ENCODE measurements at places on chromosomes 2 and 18.

GRCh38 chr2:42008241-42008921 lies 39.4 kb upstream of the PKDCC start:
- no peak for DNase-seq

DNA sequence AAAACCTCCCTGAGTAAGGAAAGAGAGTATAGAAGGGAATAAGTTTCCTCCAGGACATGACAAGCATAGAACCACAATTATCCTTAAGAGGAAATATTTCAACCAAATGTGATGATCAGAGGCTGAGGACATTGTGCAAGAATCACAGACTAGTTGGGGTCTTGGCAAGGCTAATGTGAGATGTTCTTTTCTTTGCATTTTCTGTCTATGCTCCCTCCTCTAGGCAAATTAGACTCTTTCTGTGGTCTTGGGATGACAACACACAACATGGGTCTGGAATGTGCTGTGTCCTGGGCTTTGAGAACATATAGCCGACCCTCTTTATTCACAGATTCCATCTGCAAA lies 32.0 kb upstream of the IL1RL1 start:
- DNase-seq, result no peak

DNA sequence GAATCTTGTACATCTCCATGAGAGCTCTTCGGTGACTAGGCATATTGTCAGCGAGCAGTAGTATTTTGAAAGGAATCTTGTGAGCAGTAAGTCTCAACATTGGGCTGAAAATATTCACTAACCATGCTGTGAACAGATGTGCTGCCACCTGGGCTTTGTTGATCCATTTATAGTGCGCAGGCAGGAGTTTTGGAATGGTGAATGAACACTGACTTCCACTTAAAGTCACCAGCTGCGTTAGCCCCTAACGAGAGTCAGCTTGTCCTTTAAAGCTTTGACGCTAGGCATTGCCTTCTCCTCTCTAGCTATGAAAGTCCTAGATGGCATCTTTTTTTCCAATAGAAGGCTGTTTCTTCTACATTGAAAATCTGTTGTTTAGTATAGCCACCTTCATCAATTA lies 4.1 kb downstream of the ASB1 start:
- no peak for DNase-seq

DNA sequence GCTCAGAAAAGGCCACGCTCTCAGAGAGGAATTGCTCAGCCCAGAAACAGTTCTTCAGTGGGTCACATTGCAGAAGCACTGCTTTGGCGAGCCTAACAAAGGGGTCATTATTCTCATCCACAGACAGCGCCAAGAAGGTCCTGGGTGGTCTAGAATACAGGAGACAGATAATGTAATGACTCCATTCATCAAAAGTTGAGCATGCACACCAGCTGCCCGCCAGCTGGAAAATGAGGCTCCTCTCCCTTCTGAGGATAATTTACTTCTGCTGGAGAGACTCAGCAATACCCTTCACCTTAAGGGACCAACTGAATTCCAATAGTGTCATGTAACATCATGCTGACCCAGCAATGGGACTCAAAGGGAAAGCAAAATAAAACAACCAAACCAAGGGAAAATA lies 79.9 kb downstream of the TRIB2 start:
- no peak for DNase-seq

DNA sequence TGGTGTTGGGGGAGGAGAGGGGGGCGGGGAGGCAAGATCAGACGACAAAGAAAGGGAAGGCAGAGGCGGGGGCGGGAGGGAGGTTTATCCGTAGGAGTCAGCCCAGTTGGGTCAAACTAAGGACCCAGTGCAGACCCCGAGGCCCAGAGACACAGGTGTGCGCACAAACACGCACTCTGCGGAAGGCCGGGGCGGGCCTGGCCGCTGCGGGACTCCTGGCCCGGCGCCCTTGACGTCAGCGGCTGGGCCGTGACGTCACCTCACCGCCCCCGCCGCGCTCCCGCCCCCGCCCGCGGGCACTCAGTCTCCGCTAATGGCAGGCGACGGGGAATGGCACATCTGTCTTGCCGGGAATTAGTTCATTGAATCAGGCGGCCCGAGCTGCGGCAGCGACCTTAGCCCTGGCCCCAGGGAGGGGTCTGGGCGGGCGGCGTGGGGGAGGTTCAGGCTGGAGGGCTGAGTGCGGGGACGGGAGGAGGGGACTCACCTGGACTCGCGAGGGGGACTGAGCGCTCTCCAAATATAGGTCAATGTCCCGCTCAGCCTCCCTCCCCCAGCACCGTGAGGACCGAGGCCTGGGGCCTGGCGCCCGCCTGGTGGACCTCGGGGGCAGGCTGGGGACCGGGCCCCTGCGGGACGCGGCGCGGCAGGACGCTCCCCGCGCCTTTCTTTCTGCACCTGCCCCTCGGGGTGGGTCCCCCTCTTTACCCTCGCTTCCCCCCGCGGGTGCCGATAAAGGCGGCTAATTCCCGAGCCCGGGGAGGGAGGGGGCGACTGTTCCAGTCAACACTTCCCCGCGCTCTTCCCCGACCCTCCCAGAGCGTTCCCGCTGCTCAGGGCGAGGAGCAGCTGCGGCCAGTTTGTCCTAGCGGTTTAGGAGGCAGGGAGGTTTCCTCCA lies 15.5 kb upstream of the ECEL1 start:
- no peak for DNase-seq

- DNase-seq, result peak; percentile 73
These were observed 89.4 kb downstream of the DGKD start for GRCh38 chr2:233443511-233444183.

- no peak for DNase-seq
These were observed 9.5 kb upstream of the RNF103 start for GRCh38 chr2:86633155-86633651.

DNA sequence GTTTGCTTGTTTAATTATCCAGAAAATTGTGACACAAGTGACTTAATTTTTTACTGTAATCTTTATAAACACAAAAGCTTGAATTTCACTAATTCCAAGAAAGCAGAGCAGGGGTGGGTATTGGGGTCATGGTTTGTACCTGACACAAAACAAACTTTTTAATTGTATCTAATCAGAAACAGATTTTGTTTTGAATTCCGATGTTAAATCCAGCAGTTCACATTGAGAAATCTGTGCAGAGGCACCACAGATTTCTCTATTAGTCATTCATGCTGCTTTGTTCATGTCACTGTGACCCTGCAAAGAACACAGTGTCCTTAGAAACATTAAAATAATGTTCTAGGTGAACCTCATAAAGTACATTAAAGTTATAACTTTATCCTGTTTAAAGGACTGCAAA lies 443.4 kb downstream of the NYAP2 start:
- no peak for DNase-seq

GRCh38 chr2:205273148-205273547 lies 409.2 kb upstream of the NRP2 start:
- no peak for DNase-seq

DNA sequence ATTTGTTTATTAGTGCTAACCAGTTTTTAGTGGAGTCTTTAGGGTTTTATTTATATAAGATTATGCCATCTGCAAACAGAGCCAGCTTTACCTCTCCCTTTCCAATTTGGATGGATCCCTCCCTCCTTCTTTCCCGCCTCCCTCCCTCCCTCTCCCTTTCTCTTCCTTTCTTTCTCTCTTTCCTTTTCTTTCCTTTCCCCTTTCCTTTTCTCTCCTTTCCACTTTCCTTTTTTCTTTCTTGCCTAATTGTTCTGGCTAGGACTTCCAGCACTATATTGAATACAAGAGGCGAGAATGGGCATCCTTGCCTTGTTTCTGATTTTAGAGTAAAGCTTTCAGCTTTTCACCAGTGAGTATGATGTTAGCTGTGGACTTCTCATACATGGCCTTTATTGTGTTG lies 24.1 kb downstream of the COLEC11 start:
- no peak for DNase-seq

GRCh38 chr2:17148407-17149145 lies 369.7 kb downstream of the RAD51AP2 start:
- DNase-seq, result no peak

DNA sequence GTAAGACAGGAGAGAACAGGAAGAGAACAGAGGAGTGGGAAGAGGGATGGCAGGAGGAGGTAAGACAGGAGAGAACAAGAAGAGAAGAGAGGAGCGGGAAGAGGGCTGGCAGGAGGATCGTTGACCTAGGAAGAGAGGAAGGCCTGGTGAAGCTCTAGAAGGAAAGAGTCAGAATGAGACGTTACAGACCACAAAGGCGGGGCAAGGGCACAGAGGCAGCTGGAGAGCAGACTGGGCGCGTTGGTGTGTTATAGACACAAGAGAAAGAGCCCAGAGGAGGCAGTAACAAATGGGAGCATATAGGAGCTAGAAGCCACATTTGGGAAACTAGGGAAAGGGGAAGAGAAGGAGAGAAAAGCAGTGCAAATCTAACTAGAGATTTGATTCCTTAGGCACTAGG lies 26.6 kb downstream of the PTRHD1 start:
- no peak for DNase-seq

DNA sequence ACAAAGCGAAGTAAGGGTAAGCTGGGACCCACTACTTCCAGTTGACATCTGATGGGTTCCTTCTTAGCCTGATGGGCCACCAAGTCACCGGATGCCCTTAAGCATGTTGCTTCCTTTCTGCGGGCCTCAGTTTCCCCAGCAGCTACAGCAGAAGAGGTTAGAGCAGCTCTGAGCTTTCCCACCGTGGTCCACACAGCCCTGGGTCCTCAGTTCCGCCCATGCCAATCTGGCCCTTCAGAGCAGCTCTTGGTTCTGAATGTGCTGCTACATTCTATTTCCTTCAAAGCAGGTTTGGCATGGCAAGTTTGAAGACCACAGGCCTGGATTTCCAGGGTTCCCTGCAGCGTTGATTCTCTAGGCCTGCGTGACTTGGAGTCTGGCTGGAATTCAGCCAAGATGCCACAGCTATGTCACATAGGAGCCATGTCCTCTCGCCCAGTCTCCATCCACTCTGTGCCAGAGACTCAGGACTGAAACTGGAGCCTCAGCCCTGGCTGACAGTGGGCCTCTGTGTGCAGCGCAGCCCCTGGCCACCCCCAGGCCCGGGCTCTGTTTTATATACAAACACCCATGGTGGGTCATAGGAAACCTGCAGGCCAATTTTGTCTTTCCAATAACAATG lies 79.6 kb downstream of the TFCP2L1 start:
- DNase-seq, result no peak

DNA sequence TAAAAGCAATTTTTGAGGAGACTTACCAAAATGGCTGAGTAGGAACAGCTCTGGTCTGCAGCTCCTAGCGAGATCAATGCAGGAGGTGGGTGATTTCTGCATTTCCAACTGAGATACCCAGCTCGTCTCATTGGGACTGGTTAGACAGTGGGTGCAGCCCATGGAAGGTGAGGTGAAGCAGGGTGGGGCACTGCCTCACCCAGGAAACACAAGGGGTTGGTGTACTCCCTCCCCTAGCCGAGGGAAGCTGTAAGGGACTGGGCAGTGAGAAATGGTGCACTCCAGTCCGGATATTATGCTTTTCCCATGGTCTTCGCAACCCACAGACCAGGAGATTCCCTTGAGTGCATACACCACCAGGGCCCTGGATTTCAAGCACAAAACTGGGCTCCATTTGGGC lies 419.0 kb downstream of the NUP35 start:
- no peak for DNase-seq

DNA sequence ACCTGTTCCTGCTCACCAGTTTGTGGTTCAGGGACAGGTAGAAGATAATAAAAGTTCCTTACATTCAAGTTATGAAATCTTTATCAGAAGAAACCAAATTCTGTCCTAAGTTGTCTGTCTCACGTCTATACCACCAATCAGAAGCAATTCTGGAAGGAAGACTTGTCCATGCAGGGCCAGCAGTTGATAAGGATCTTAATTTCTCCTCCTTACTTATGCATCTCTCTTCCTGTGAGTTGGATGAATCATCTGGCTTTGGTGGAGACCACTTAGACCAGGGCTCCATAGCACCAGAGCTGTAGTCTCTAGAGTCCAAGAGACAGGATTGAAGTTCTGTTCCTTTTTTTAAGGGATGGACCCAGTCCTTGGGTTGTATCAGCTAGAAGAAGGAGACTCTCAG lies 106.5 kb downstream of the APOB start:
- no peak for DNase-seq

DNA sequence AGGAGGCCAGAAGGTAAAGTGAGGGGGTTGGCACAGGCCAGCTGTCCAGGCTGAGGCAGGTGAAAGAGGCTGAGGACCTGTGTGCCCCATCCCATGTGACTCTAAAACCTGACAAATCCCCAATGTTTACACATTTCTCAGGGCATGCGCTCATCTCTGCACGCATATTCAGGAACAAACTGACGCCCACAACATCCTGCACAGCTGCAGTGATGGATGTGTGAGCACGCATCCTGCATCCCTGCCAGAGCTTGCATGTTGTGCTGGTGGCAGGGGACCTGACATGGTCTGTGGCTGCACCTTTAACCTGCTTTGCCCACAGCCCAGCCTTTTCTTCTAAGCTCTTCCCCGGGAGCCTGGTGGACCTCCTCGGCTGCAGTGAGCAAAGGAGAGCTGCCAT lies 83.1 kb downstream of the FBXO15 start:
- DNase-seq, result no peak

- DNase-seq, result peak; percentile 3
These were observed 562 bp downstream of the TWSG1 start for GRCh38 chr18:9334973-9335696.

DNA sequence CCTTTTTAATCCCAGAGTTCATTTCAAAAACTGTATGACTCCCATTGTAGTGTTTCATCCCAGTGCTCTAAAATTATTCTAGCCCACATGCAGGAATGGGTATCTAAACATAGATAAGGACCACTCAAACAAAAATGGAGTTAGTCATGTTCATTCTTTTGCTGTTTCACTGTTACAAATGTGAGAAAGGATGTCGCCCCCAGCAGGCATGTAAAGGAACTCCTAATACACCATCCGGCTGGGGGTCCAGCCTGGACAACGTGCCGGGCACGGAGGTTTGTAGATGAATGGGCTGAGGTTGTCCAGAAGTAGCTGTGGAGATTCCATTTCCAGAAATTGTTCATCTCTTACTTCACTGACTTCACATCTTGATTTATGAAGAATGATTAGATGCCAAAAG lies 101.9 kb upstream of the RAB12 start:
- DNase-seq, result no peak

DNA sequence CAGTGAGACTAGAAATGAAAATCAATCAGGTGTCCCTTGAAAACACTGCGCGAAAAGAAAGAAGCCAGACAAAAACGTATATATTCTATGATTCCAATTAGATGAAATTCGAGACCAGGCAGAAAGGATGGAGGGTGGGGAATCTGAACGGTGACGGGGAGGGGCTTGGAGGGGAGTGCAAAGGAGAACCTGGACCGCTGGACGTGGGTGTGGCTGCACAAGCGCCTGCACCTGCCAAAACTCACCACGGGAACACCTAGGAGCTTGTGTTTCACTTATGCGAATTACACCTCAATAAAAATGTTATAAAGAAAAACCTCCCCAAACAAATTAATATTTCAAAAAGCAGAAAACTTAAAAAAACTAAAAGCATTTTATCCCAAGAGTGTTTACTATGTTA lies 21.9 kb downstream of the THAP4 start:
- no peak for DNase-seq
